ENCODE measurements at places on chromosomes 12 and 14.

DNA sequence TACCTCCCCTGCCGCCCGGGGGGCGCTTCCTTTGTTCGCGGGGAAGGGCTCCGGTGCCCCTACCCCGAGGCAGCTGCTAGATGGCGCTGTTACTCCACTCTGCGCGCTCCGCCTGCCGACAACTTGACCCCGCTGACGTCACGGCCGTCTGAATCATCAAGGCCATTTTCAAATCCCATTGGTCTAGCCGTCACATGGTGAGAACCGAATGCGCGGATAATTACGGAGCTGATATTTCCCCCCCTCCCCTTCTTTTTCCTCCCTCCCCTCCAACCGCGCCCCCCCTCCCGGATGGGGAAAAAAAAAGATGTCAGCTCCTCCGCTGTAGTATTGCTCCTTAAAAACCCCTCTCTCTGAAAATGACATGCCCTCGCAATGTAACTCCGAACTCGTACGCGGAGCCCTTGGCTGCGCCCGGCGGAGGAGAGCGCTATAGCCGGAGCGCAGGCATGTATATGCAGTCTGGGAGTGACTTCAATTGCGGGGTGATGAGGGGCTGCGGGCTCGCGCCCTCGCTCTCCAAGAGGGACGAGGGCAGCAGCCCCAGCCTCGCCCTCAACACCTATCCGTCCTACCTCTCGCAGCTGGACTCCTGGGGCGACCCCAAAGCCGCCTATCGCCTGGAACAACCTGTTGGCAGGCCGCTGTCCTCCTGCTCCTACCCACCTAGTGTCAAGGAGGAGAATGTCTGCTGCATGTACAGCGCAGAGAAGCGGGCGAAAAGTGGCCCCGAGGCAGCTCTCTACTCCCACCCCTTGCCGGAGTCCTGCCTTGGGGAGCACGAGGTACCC, at the start of gene HOXC10:
HOXC10 (plus strand) TSS at position 246 of the 791 bp plus-strand sequence; CDS start at position 360, 114 bp downstream.
- peaks cover 6% of the 10 kb centered on the region for H3K4me1 ChIP-seq
- no peak within 1 kb of the TSS for H3K27ac ChIP-seq
- H3K4me3 ChIP-seq, result peak within 1 kb of the TSS; percentile 20

DNA sequence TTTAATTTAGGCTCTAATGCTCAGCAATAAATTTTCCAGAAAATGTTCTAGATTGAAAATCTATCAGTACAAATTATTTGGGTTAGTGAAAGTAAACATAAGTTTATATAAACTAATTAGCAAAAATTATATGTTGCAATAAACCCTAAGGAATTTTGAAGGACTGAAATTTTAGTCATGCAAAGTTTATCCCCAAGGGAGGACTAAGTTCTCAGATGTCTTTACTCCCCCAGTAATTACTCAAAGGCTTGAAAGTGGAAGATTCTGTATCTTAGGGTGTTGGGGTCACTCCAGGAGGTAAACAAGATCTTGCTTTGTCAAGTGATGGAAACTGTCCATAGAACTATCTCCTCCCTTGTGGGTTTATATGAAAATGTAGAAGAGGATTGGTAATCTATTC, 183.7 kb downstream of the AKAP6 start:
- H3K27ac ChIP-seq, result peak overlapping the region; percentile 21
- DNase-seq, result no peak
- H3K27me3 ChIP-seq, result no peaks in the 10 kb centered on the region
- peaks cover 43% of the 10 kb centered on the region for H3K4me1 ChIP-seq
- no peak overlapping the region for H3K4me3 ChIP-seq
- H3K36me3 ChIP-seq, result no peaks in the 10 kb centered on the region

- no peaks in the 10 kb centered on the region for H3K4me1 ChIP-seq
- H3K36me3 ChIP-seq, result 0 out of 2 replicates have a peak, but pooled peaks cover 3% of the 10 kb centered on the region
- DNase-seq, result no peak
- H3K27me3 ChIP-seq, result no peaks in the 10 kb centered on the region
Measured at GRCh38 chr14:31592631-31593030, 31.4 kb downstream of the NUBPL start.

DNA sequence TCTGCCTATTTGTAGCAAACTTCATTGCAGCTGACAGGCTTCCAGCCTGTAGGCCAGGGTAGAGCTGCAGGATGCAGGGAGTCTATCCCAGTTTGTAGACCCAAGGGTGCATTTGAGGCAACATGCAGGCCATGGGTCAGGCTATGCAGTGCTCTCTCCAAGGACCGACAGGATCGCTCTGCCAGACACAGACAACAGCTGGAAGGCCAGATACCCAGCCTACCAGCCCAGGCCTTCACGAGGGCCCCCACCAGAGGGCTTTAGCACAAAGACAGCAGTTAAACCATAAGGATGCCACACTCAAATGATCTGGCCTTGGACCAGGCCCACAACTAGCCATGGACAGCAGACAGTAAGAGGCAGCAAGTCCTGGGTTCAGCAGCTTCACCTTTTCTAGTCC, 10.3 kb downstream of the KCTD10 start:
- peaks cover 48% of the 10 kb centered on the region for H3K36me3 ChIP-seq
- no peak overlapping the region for H3K27ac ChIP-seq
- H3K4me3 ChIP-seq, result no peak overlapping the region
- H3K27me3 ChIP-seq, result no peaks in the 10 kb centered on the region

GRCh38 chr12:64991121-64991611, 129.9 kb downstream of the WIF1 start:
- H3K36me3 ChIP-seq, result no peaks in the 10 kb centered on the region
- no peak overlapping the region for H3K4me3 ChIP-seq
- H3K27ac ChIP-seq, result no peak overlapping the region
- no peaks in the 10 kb centered on the region for H3K27me3 ChIP-seq
- peaks cover 8% of the 10 kb centered on the region for H3K4me1 ChIP-seq

DNA sequence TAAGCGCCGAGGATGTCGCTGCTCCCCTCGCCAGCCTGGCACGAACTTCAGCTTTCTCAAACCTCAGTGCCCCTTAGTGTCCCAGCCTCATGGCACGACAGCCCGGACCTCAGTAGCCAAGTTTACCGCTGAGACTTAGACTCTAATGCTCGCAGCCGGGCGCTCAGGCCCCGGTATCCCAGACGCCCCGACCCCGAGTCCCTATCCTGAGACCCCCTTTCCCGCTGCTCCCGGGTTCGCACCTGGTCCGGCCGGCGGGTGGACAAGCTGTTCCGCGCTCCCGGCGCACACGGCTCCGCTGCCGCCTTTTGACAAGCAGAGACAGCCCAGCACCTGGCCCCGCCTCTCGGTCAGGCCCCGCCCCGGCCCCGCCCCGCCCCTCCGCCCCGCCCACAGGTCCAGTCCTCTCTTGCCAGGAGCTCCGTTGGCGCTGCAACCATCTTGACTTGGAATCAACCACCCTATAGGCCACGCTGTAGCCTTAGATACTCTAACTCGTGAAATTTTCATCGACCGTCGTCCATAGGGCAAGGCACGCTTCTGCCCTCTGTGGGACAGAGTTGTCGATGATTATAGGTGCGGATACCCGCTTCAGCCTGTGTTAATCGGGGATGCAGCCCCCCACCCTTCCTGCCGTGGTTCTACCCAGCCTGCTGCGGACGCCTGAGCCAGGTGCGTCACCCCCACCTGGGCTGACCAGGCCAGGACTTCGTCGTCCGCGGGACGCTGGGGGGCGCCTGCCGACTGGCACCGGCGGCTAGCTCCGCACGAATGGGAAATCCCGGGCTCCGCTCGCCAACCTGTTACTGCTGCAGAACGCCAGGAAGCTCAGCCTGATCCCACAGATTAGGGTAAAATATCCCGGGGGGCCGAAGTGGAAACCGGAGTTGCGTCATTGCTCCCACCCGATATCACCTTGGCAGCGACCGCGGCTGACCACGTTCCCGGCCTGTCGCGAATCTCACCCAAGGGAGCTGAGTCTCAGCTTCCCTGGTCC, at the start of gene VDR:
VDR (minus strand) TSS at position 282 of the 997 bp plus-strand sequence. CDS start 25,881 bp downstream, outside the sequence.
- DNase-seq, result peak; percentile 89
- H3K36me3 ChIP-seq, result peaks cover 4% of the 10 kb centered on the region
- H3K4me3 ChIP-seq, result peak within 1 kb of the TSS; percentile 58
- no peaks in the 10 kb centered on the region for H3K27me3 ChIP-seq
- peak within 1 kb of the TSS; percentile 84 for H3K27ac ChIP-seq
- peaks cover 20% of the 10 kb centered on the region for H3K4me1 ChIP-seq

DNA sequence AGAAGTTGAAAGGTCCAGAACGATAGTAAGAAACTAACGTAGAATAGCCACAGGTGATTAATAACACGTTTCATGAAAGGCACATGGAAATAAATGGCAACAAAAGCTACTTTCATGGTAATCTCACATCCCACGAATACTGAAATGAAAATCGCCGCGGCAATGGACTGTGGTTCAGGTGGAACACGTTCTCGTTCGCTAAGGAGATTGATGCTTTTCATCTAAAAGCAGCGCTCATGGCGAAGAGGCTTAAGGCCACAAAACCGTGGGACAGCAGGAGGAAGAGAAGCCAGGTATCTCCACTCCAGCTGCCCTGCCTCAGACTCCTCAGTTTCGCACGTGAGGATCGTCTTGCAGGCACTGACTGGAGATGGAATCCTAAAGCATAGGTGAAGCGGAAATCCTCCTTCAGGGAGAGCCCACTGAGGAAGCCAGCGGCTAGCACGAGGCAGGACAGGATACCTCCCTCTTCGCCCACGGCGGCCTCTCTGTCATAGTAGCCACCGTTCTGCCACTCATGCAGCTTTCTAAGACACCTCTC, 696 bp upstream of the GPHN start:
- no peak for DNase-seq
- H3K27ac ChIP-seq, result peak overlapping the region; percentile 78
- H3K4me1 ChIP-seq, result peaks cover 21% of the 10 kb centered on the region
- peak overlapping the region; percentile 62 for H3K4me3 ChIP-seq
- no peaks in the 10 kb centered on the region for H3K27me3 ChIP-seq

- no peaks in the 10 kb centered on the region for H3K36me3 ChIP-seq
- no peak overlapping the region for H3K27ac ChIP-seq
- no peak overlapping the region for H3K4me3 ChIP-seq
- H3K4me1 ChIP-seq, result no peaks in the 10 kb centered on the region
- DNase-seq, result no peak
Measured at GRCh38 chr12:124148481-124149273, 146.2 kb upstream of the RFLNA start.

GRCh38 chr14:28769276-28769880, 2.8 kb downstream of the FOXG1 start:
- no peaks in the 10 kb centered on the region for H3K4me1 ChIP-seq
- peaks cover 90% of the 10 kb centered on the region for H3K27me3 ChIP-seq
- no peak for DNase-seq
- H3K36me3 ChIP-seq, result no peaks in the 10 kb centered on the region
- no peak overlapping the region for H3K27ac ChIP-seq
- no peak overlapping the region for H3K4me3 ChIP-seq

DNA sequence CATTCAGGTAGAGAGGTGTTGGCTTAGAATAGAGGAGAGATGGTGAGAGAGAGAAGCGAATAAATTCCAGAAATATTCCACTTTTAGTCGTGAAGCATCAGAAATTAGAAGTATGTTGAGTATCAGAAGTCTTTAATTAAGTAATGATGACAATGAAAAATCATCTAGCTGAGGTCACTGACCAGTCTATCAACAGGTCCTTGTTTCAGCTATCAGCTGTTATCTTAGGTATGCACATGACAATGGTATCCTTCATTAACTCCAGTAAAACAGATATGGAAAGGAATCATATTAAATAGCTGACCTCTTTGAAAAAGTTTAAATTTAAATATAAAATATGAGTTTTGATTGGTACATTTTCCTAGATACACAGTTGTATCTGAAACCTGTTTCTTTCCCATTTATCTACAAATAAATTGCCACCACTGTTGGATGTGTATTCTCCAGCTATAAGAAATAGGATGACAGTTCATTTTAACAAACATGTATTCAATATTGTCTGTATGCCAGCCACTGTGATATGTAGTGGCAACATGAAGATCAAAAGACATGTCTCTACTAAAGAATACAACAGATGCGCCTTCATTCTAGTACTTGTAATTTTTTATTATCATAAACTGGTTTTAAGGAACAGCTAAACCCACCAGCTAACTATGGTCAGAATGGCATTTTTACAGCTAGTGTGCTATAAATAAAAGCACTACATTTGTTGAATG, 424.2 kb upstream of the DCN start:
- H3K27ac ChIP-seq, result no peak overlapping the region
- no peak overlapping the region for H3K4me3 ChIP-seq
- H3K27me3 ChIP-seq, result no peaks in the 10 kb centered on the region
- no peaks in the 10 kb centered on the region for H3K4me1 ChIP-seq
- no peaks in the 10 kb centered on the region for H3K36me3 ChIP-seq

GRCh38 chr12:64452559-64453329, 824 bp downstream of the TBK1 start:
- DNase-seq, result no peak
- peak overlapping the region; percentile 98 for H3K27ac ChIP-seq
- H3K4me1 ChIP-seq, result peaks cover 17% of the 10 kb centered on the region
- H3K4me3 ChIP-seq, result peak overlapping the region; percentile 78

GRCh38 chr14:69045857-69046475, 66.9 kb upstream of the ACTN1 start:
- H3K27ac ChIP-seq, result no peak overlapping the region
- no peaks in the 10 kb centered on the region for H3K36me3 ChIP-seq
- DNase-seq, result no peak

All from RWPE2 (cell line).